NCI-H460 (cell line): ENCODE measurements at places on chromosomes 1 and 21. TPM values are rescaled to one million over a fixed set of nuclear protein-coding genes. Genes with fewer than 3 reads are reported as not detected.

The LRIG2 gene
- 5.0 and 8.3 TPM in 2 replicates for total RNA-seq

The CD1B gene
- not detected in 2 replicates for total RNA-seq

The BRDT gene
- not detected in 2 replicates for total RNA-seq

The FCRL6 gene
- not detected in 2 replicates for total RNA-seq

The MYOC gene
- total RNA-seq: not detected in 2 replicates

The SMIM11 gene
- 21.3 and 37.1 TPM in 2 replicates for total RNA-seq

The GBP7 gene
- not detected in 2 replicates for total RNA-seq

The DDR2 gene
- total RNA-seq: 0.61 and 0.77 TPM in 2 replicates

The CELSR2 gene
- total RNA-seq: 2.7 and 3.8 TPM in 2 replicates

The UMODL1 gene
- total RNA-seq: not detected in 2 replicates

The TCHHL1 gene
- not detected in 2 replicates for total RNA-seq

The OR2T29 gene
- not detected in 2 replicates for total RNA-seq

The S100A3 gene
- total RNA-seq: 1.1 and 3.4 TPM in 2 replicates

The RBP7 gene
- total RNA-seq: 0.49 and 0.62 TPM in 2 replicates

The CFAP141 gene
- not detected in 2 replicates for total RNA-seq

The DNASE2B gene
- not detected in 2 replicates for total RNA-seq

The C8B gene
- not detected in 2 replicates for total RNA-seq

The C1QA gene
- total RNA-seq: not detected in 2 replicates

The CZIB gene
- total RNA-seq: 48.5 and 53.5 TPM in 2 replicates

The KCNA3 gene
- total RNA-seq: not detected in 2 replicates

The TRIM67 gene
- 0.07 and 0.12 TPM in 2 replicates for total RNA-seq

The BMP8A gene
- not detected in 2 replicates for total RNA-seq

The GJC2 gene
- total RNA-seq: 0.52 and 0.72 TPM in 2 replicates

The IQGAP3 gene
- total RNA-seq: 27.6 and 28.7 TPM in 2 replicates

The TLR5 gene
- total RNA-seq: 0.05 and 0.06 TPM in 2 replicates

The APCS gene
- total RNA-seq: not detected in 2 replicates

The ARTN gene
- total RNA-seq: 9.7 and 10.7 TPM in 2 replicates

The C1orf87 gene
- not detected in 2 replicates for total RNA-seq

The NUP210L gene
- 0.02 TPM in 1 of 2 replicates, not detected in the other for total RNA-seq

The CFAP74 gene
- not detected in 2 replicates for total RNA-seq

The SLFNL1 gene
- total RNA-seq: 0.05 TPM in 1 of 2 replicates, not detected in the other

The CFHR1 gene
- 0.55 and 1.3 TPM in 2 replicates for total RNA-seq

The TBX19 gene
- 0.47 and 0.95 TPM in 2 replicates for total RNA-seq

The PTPRC gene
- not detected in 2 replicates for total RNA-seq

The C1orf35 gene
- 22.1 and 23.8 TPM in 2 replicates for total RNA-seq

The HMCN1 gene
- 0.81 and 1.2 TPM in 2 replicates for total RNA-seq

The NUAK2 gene
- total RNA-seq: 5.4 and 6.7 TPM in 2 replicates

The PARP1 gene
- 82.3 and 103 TPM in 2 replicates for total RNA-seq

The SLC44A3 gene
- 1.0 and 3.4 TPM in 2 replicates for total RNA-seq

The VANGL2 gene
- 0.02 TPM in 1 of 2 replicates, not detected in the other for total RNA-seq

The CLDN19 gene
- total RNA-seq: not detected in 2 replicates

The KRTAP12-2 gene
- total RNA-seq: not detected in 2 replicates

The ERICH3 gene
- total RNA-seq: not detected in 2 replicates

The SH2D2A gene
- 135 TPM in 2 replicates for total RNA-seq

The RCSD1 gene
- not detected in 2 replicates for total RNA-seq

The ADAM30 gene
- total RNA-seq: not detected in 2 replicates

The RPS27 gene
- total RNA-seq: 6,275 and 6,817 TPM in 2 replicates

The NR1I3 gene
- total RNA-seq: not detected in 2 replicates

The OR2T3 gene
- not detected in 2 replicates for total RNA-seq

The PTGER3 gene
- 0.09 and 0.15 TPM in 2 replicates for total RNA-seq

The KCNE1 gene
- not detected in 2 replicates for total RNA-seq

The MTF2 gene
- total RNA-seq: 11.8 and 14.0 TPM in 2 replicates

The EDARADD gene
- total RNA-seq: 0.12 and 0.52 TPM in 2 replicates

The BNIPL gene
- 0.43 and 1.3 TPM in 2 replicates for total RNA-seq

The HORMAD1 gene
- total RNA-seq: 10.2 and 14.6 TPM in 2 replicates

The ANXA9 gene
- 0.10 and 0.61 TPM in 2 replicates for total RNA-seq
